ENCODE measurements at places on chromosomes 2 and 18.

GRCh38 chr2:163264341-163264740 is 425.8 kb upstream of the KCNH7 start:
- DNase-seq = no peak

DNA sequence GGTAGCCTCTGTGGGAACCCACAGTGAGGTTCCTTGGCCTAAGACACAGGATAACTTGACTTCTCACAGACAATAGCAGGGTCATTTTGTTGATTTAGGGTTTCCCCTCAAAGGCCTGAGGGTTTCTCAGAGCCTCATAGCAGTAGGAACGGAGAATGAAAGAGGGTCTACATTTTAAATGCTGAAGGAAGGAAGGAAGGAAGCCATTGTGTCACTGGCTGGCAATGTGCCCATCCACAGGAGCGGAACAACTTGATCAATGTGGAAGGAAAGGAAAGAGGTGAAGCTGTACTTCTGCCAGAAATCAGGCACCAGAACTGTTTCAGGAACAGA is 5.1 kb downstream of the IL1B start:
- no peak for DNase-seq

GRCh38 chr2:191818725-191819350 is 28.1 kb downstream of the CAVIN2 start:
- no peak for DNase-seq

- peak; percentile 78 for DNase-seq
Observed at GRCh38 chr2:36438449-36438977, 82.9 kb downstream of the CRIM1 start.

DNA sequence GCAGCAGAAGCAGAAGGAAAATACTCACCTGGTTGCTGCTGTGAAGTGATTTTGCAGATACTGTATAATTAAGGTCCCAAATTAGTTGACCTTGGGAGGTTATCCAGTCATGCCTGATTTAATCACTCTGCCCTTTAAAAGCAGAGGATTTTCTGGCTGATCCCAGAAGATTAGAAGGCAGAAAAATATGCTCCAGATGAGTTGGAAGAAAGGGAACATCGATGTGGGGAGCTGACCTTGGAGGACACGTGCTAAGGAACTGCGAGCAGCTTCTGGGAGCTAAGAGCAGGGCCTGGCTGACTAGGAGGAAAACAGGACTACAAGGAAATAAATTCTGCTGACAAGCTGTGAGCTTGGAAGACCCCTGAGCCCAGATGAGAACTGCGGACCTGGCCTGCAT is 13.3 kb upstream of the DYM start:
- no peak for DNase-seq

DNA sequence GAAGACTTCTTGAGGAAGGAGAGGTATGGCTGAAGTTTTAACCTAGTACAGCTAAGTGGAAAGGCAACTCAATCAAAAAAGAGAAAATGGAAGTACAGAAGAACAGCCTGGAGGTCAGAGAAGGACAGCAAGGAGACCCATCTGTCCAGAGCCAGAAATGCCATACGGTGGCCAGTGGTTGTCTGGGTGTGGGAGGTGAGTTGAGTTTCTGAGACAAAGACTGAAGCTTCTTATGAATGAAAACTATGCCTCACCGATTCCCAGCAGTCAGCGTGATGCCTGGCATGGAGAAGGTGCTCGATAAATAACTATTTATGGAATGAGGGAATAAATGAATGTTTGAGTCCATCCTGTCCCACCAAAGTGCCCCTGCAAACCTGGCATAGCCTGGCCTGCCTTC is 98.8 kb downstream of the MRO start:
- no peak for DNase-seq

DNA sequence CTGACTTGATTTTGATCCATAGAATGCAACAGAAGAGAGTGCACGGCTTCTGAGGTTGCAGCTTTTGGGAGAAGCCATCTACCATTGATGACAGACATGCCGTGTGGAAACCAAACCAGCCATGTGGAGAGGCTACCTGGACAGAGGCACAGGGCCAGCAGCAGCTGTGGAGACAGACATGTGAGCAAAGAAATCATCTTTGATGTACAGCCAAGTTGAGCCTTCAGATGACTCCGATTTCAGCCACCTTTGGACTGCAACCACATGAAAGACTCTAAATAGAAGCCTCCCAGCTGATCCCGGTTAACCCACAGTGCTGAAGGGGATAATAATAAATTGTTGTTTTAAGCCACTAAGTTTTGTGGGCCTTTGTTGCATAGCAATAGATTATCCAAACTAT is 54.2 kb downstream of the TSN start:
- no peak for DNase-seq

DNA sequence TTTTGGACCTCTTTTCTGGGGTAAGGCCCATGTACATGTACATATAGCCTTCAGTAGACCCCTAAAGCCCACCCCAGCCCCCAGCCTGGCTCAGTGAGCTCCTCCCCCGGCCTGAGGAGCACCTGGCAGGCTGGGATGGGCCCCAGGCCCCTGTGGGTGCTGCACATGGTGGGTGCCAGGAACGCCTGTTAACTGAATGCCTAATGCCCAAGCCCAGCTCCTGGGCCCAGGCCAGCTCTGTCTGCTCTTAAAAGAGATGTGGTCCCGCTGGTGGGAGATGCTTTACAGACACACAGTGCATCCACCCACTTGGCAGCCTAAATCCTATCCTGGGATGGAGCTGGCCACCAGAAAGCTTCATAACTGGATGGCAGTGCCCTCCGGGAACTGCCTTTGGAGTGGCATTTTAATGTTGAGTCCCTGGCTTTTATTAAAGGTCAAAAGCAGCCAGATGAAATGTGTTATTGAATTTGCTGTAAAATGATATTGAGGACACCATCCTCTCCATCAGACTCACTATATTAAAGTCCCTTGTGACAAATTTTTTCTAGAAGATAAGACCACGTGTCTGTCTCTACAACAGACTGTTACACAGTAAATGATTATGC is 7.7 kb upstream of the OXER1 start:
- DNase-seq = no peak

DNA sequence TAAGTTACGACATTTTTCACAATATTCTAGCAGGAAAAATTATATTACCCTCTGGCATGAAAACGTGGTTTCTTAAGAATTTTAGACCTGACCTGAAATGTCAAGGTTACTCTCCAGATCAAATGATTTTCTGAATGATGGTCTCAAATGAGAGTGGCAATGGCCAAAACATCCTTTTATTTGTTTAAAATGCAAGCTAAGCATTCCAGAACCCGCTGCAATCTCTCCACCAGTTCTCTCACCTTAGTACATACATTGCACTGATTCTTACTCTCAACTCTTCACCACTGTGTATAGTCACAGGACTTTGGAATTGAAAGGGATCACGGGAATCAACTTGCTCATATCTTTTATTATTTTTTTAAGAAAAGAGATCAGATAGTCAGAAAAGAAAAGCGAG is 391.6 kb upstream of the LRATD1 start:
- no peak for DNase-seq

- DNase-seq = no peak
Observed at GRCh38 chr2:111157798-111158197, 37.1 kb downstream of the BCL2L11 start.

DNA sequence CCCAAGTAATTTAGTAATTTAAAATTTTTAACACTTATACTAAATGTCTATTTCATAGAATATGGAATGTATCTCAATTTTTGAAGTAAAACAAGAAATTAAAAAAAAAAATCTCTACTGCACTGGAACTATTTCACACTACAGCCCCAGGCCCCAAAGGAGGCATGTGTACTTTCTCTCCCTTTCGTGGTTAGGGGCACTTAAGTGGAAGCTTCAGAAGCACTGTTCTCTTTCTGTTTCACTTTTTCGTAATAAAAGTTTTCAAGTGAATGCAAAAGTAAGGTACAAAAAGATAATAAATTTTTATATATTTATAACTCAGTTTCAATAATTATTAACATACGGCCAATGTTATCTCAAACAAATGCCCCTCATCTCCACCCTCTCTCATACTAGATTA is 123.8 kb upstream of the STON1 start:
- DNase-seq = no peak

DNA sequence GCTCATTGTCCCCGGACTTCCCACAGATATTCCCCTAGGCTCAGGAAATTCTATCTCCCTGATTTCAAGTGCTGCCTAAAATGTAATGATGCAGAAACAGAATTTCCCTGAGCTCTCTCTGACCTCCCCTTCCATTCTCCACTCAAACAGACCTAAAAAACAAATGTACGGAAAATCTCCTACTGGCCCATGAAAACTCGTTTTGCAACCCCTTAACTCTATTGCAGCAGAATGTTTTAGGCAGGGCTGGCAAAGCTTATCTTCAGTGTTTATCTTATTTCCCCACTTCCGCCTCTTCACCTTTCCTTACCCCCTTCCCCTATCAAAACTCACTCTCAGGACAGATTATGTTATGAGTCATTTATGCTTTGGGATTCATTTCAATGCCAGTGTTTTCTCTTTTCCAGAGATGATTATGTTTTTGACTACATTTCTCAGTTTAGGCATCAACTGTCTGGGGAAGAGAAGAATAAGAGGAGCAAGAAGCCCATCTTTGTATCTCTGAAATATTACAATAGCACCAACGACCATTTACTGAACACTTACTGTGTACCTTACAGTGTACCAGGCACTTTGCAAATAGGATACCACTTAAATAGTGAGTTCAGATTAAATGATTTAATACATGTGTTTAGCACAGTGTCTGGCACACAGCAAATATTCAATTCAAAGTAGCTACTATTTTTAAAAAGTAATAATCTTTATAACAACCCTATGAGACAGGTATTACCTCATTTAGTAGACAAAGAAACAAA is 53.9 kb upstream of the STPG4 start:
- DNase-seq = no peak

DNA sequence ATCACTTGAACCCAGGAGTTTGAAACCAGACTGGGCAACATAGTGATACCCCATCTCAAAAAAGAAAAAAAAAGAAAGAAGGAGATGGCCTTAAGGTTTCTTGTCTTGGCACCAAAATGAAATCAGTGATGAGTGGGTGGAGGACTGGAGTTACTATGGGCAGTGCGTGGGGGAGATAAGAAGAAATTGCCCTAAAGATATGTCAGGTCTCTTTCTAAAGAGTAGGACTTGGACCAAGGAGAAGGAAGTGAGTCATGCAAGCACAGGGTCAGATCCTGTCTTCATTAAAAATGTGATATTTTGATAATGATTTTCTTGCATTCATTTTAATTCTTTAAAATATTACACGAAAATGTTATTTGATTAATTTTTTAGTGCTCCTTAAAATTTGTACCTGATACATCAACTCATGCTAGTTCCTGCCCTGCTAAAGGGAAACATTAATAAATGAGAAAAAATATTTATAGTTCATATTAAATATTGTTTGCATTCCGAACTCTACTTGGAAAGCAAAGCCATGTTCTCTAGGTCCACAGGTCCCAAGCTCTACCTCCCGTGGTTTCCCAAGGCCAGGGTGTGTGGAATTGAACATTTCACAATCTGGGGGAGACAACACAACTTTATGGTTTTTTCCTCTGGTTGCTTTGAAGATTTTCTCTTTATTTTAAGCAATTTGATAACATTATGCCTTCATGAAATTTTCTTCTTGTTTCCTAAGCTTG is 62.6 kb upstream of the CTLA4 start:
- no peak for DNase-seq

GRCh38 chr2:174931724-174932123 is 73.5 kb downstream of the CHN1 start:
- peak; percentile 10 for DNase-seq

DNA sequence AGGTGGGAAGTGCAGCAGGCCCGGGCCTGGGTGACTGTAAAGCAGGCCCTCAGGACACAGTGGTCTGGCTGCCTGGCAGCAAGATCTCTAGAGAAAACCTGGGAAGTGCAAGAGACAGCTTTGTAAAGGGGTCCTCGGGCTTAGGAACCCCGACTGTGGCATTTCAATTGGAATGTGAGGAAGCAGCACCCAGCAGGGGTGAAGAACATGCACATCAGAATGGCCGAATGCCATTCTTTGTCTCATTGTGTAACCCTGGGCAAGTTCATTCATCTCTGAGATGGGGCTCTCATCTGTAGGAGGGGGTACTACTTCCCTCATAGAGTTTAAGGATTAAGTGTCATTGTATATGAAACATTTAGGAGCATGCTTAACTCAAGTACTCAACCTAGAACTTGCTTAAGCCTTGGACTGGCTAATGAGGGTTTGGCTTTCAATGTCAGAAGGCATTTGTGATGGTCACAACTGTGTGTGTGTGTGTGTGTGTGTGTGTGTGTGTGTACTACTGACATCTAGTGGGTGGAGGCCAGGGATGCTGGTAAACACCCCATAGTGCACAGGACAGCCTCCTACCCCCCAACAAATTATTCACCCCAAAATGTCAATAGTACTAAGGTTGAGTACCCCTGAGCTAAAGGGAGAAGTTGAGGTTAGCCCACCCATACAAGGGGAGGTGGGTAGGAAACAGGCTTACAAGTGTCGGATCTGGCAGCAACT is 29.3 kb downstream of the MEX3C start:
- no peak for DNase-seq

DNA sequence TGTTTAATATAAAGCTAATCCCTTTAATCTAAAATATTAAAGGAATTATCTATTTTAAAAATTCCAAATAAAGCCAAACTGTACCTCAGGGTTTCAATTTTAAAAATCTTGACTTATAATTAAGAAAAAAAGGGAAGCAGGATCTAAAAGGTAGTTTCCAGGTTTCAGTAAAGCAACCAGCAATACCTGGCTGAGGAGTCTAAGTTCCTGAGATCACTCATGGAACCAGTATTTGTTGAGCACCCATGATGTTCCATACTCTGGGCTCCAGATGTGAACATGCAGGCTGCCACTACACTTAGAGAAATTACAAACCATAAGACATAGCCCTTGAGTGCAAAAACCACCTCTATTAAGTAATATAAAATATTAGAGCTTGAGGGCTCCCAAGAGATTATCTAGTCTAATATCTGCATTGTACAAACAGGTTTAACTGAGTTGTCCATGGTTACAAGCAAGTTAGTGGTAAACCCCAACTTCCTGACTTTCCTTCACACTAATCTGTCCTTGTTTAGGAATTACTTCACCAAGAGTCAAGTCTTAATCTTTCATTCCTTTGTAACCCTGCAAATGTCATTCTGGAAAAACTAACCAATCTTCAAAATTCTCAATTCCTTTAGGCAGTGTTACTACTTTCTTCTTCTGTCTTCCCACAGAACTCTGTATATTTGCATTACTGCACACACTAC is 49.2 kb downstream of the CLASP1 start:
- DNase-seq = no peak

DNA sequence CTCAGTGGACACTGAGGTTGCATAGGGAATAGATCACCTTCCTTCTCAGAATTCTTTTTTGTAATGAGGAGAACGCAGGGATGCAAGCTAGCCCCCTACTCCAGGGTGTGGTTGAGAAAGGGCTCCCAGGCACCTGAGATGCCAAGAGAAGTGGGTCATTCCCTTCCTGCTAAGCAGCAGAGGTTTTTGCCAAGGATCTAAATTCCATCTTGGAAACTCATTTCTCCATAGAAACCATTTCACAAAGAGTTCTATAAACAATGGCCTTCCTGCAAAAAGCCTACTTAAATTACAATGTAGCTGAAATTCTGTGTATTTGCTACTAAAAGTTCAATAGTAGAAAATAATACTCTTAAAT is 3.7 kb upstream of the PPP3R1 start:
- DNase-seq = peak; percentile 56

DNA sequence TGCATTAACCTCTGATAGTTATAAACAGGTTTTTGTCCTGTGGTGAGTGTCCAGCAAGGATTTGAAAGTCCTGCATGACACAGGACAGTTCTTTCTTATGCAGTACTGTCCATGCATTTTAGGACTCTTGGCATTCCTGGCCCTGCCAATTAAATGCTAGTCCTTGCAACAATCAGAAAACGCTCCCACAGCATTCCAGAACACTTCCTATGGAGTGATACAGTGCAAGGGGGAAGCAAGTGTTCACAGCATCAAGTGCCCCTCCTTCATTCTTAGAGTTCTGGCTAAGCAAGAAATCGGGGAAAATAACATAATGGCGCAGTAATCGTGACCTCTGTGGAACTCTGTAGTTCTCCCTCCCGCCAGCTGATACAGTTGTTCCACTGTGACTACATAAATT is 62.9 kb downstream of the ARHGAP28 start:
- DNase-seq = no peak

Data from AG08396 (cell line).